Stimulated activated CD8-positive, alpha-beta memory T cell treated with anti-CD3 and anti-CD28 coated beads, Interleukin-15, amount 100 ng/mL, for 48 hours (primary cell): ENCODE measurements at places on chromosomes 3 and 15.

- no peak for DNase-seq
Observed at GRCh38 chr3:117916839-117917238, 1117.8 kb downstream of the IGSF11 start.

DNA sequence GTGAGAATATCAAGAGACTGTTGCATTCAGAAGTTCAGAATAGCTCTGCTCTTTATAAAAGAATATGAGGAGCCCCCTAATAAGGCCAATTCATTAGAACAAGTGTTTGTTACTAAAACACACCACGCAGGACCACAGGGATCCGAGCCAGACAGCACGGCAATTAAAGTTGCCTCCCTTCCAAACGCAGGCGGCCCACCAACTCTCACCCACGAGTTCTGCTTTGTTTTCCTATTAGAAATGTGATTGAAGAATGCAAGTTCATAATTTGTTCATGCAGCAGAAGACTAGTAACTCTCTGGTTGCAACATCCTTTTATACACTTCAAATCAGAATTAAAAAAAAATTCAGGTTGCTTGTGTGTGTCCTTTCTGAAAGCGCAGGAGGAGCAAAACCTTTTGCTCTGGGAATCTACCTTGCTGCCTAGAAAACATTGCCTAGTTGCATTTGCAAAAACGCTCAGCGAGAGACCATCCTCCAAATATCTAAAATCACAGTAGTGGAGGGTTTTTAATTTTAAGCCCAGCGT is 1044.1 kb upstream of the NR2F2 start:
- no peak for DNase-seq

DNA sequence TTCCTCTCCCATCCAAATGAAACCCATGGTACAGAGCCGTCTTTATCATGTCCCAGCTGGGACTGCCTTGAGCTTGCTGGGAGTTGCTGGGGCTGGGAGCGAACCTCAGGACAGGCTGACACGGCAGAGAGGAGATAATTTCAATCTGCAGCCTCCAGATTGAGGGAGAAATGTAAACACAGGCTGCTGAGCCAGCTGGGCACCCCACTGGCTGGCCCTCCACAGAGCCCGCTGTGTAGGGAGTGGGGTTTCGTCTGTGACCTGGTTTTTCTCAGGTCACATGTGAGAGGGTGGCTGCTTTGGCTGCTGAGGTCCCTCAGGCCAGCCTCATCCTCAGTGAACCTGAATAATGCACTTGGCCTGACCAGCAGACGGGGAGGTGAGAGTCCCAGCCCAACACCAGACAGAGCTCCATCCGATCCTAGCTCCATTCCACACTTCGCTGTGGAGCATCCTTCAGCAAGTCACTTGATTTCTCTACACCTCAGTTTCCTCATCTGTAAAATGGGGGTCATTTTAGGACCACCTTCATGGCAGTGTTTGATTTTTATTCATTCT is 121.6 kb upstream of the MRPS22 start:
- DNase-seq, result no peak

DNA sequence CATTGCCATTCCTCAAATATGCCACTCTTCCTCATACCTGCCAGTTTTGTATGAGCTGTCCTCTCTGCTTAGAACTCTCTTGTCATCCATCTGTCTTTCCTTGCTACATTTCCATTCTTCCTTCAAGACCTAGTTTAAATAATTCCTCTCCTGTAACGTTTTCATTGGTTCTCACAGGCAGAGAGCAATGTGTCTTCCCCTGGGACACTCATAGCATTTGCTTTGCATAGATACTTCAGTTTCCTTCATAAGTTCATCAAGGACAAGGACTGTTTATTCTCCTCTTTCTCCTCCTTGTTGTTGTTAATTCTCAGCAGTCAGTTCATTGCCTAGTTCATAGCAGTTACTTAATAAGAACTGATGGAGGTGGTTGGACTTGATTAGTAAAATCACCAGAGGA is 10.5 kb downstream of the NR2C2 start:
- no peak for DNase-seq
